ENCODE measurements at places on chromosomes 1 and 21.

- no peak for DNase-seq
Measured at GRCh38 chr1:107524301-107524700, 383.5 kb downstream of the NTNG1 start.

DNA sequence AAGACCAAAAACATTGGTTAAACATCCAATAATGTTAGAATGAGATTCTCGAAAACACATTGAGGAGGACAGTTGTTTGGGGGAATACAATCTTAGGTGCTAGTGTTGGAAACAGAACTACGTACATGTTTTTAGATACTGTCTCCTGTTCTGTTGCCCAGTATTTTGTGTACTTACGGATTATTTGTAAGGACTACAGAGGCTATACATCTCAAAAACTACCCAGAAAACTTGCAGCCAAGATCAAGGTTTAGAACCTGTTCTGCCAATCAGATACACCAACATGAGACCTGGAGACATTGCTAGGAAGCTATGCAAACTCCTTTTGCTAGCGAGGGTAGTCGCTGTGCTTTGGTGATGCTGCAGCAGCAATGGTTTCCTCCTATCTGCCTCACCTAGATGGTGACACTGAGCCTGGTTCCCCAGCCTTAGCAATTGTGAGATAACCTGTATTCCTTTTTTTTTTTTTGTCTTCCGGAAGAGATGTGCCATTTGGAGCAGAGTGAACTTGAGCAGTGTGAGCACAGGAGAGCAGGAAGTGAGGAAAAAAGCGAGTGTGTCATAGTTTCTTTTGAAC lies 21.8 kb downstream of the YBX1 start:
- no peak for DNase-seq

DNA sequence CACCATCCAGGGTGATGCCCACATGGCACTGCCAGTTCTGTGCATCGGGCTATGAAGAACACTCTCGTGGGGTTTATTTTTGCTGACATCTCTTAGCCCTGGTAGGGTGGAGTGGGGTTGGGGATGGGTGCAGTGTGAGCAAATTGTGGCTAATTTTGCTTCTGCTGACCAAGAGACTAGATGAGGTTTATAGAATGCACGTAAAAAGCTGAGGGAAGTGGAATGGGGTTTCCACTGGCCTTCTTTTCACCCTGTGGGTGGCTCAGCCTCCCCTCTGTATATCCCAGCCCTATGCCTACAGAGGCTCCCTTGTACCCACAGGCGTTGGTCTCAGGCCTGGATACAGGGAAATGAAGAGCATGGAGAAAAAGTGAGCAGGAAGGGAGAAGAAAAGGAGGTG lies 44.1 kb upstream of the RAB4A start:
- no peak for DNase-seq

DNA sequence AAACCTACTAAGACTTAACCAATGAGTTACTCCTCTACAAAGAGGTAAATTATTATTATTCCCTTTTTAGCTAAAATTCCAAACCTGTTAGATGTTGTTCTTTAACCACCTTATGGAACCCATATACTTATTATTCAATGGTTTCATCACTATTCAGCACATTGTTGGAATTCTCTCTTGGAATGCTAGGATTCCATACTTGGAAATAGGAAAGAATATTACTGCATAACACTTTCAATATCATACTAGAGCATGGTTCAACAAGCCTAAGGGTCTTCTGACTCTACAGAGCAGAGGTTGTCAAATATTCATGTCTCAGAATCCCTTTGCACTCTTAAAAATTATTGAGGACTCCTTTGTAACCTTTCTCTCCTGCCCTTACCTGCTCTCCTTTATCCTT lies 69.4 kb downstream of the DEGS1 start:
- DNase-seq = peak; percentile 44

- DNase-seq = no peak
Measured at GRCh38 chr1:82704393-82704792, 903.7 kb downstream of the ADGRL2 start.

GRCh38 chr1:152761609-152762213 lies 3.9 kb downstream of the KPRP start:
- no peak for DNase-seq

DNA sequence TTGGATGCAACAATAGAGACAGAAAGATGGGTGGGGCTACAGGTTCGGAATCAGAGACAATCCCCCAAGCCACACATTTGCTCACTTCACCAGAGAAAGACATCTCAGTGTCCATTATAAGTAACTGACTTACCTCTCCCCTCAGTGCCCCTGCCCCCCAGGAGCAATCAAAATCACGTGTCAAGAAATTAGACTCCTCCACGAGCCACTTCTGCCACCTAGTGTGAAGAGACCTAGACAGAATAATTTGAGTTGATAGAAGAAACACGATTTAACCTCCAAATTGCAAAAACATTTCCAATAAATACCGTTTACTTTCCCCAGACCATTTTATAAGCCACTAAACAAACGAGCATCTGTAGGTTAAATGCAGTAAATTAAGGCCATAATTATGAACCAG lies 123.2 kb downstream of the SLC30A10 start:
- DNase-seq = peak; percentile 13

DNA sequence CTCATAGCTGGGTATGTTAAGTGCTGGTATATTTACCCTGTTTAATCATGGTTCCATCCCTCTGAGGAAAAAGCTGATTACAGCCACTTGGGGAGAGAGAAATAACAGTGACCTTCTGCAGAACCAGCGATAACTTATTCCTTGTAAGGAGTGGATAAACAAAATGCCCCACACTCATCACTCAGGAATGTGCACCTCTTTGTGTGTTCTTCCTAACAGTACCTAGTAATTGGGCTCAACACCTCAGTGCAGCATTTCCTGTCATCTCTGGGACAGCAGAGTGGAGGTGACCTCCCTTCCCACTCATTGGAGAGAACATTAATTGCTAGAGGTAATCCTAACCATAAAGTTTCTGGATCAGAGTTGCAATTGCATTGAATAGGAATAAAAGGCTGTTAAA lies 112.5 kb upstream of the F3 start:
- DNase-seq = peak; percentile 43

- no peak for DNase-seq
Measured at GRCh38 chr1:184114818-184115398, 63.4 kb downstream of the TSEN15 start.

GRCh38 chr1:199723250-199723956 lies 304.1 kb upstream of the NR5A2 start:
- DNase-seq = peak; percentile 41

DNA sequence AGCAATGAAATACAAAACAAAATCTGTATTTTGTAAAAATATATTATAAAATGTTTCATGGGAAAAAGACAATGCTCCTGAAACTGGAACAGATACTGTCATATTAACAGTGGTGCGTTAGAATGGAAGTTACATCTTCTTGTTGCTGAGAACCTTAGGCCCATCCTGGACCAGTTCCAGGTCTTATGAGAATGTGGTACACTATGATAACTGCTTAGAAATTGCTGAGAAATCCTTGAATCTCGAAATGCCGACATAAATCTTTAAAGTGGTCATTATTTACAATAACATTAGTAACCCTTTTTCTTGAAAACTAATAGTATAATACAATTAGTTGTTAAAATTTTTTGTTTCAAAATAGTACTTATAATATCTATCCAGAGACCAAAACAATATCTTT lies 747.9 kb upstream of the NCAM2 start:
- no peak for DNase-seq

DNA sequence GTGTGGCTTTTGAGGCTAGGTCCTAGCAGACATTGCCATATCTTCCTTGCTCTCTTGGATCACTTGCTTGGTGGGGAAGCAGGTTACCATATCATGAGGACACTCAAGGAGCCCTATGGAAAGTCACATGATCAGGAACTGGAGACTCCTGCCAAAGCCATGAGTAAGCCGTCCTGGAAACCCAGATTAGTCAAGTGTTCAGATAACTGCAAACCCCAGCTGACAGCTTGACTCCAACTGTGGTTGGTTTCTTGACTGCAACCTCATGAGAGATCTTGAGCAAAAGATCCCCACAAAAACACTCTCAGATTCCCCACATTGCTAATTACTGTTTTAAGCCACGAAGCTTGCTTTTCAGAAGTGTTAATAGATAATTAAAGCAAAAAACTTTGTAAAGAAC lies 58.6 kb downstream of the CACNA1E start:
- peak; percentile 13 for DNase-seq

DNA sequence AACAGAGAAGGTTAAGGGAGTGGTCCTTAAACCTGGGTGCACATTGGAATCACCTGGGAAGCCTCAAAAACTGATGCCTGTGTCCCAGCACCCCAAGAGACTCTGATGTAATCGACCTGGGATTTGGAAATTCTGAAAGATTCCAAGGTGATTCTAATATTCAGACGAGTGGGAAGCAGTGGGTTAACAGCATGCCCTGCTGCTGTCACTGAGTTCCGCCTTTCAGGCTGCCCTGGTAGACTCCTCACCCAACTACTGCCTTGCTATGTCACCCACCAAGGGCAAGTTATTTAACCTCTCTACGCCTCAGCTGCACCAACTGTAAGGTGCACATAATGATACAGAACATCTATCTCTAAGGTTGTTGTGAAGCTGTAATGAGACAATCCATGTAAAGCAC lies 59.2 kb downstream of the CD34 start:
- DNase-seq = no peak

Data from fibroblast of upper back skin (primary cell).